Activated CD8-positive, alpha-beta memory T cell treated with anti-CD3 and anti-CD28 coated beads for 1 hour (primary cell): ENCODE measurements at places on chromosomes 7 and 10.

DNA sequence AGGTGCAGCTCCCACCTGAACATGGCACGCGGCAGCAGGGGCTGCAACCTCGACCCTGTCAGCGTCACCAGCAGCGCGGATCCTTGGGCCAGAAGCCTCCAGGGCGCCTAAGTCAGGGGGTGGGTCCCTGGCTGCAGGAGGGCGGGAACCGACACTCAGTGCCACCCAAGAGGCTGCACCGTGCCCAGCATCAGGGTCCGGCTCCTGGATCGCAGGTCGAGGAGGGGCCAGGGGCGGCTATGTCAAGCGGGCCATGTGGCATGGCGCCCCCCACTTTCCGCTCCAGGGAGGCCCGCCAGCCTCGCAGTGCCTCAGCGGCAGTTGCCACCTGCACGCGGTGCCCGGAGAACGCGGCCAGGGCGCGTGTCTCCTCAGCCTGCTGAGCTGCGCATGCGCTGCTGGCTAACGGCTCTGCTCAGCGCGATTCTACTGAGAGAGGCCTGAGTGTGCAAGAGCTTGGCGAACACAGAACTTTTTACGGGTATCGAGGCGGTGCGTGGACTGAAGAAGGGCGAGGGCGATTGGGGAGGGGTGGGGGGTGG lies at the start of gene ANKRD30A:
ANKRD30A (plus strand) TSS at position 408 of the 542 bp plus-strand sequence. CDS start 190 bp downstream, outside the sequence.
- DNase-seq, result no peak

DNA sequence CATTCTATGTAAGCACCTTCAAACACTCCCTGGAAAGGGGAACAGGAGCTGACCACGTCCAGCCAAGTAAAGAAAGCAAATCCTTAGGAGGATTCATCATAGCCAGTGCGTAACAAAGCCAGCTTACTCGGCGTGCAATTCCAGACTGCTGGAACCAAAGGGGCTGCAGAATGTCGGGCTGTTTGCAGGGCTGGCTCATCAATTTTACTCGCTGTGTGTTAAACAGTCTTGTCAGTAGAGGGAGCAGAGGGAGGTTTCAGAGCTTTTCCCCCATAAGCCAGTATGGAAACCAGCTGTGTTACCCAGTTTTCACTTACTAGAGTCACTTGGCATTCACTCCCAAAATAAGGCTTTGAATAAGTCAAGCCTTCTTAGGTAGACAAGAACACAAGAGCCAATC lies 127.1 kb downstream of the KMT2E start:
- DNase-seq, result no peak

GRCh38 chr10:97708167-97708566 lies 5.4 kb upstream of the MARVELD1 start:
- no peak for DNase-seq

- DNase-seq, result no peak
Measured at GRCh38 chr7:42002654-42003053, 234.4 kb downstream of the GLI3 start.
